ENCODE measurements at places on chromosomes 5 and 9. TPM values are rescaled to one million over a fixed set of nuclear protein-coding genes. Genes with fewer than 3 reads are reported as not detected.

The BTNL9 gene
- 27.6 TPM for total RNA-seq

The DOCK8 gene
- total RNA-seq: 207 TPM

The OTP gene
- total RNA-seq: not detected

The SPATA6L gene
- total RNA-seq: not detected

The RNF208 gene
- 1.9 TPM for total RNA-seq

The PTGS1 gene
- 8.9 TPM for total RNA-seq

The PCDHAC1 gene
- not detected for total RNA-seq

The ARID3C gene
- not detected for total RNA-seq

The PCDHGA2 gene
- 0.09 TPM for total RNA-seq

The TICAM2 gene
- total RNA-seq: 13.3 TPM

The FAM13B gene
- 84.1 TPM for total RNA-seq

DNA sequence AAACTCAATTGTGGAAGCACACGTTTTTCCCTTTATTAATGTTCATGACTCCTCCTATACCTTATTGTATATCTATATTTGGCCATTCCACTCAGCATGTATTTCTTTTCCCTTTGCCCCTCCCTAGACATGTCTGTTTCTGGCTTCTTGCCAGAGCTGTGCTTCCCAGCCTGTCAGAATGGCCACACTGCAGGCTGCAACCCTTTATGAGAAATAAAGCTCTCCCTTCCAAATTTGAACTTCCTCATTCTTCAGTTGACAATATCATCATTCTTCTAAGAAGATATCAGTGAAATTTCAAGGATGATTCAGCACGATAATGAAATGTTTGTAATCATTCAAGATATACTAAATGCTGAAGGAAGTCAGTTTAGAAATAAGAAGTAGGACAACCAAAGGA lies 107.6 kb upstream of the PRSS3 start:
- no peak overlapping the region for H3K4me3 ChIP-seq
- no peaks in the 10 kb centered on the region for H3K36me3 ChIP-seq
- H3K27me3 ChIP-seq: peaks cover 34% of the 10 kb centered on the region

- H3K4me1 ChIP-seq: peaks cover 9% of the 10 kb centered on the region
- peaks cover 7% of the 10 kb centered on the region for H3K27me3 ChIP-seq
- H3K4me3 ChIP-seq: no peak overlapping the region
- no peak overlapping the region for H3K27ac ChIP-seq
Measured at GRCh38 chr9:127388856-127389238, 8.1 kb upstream of the SLC2A8 start.

DNA sequence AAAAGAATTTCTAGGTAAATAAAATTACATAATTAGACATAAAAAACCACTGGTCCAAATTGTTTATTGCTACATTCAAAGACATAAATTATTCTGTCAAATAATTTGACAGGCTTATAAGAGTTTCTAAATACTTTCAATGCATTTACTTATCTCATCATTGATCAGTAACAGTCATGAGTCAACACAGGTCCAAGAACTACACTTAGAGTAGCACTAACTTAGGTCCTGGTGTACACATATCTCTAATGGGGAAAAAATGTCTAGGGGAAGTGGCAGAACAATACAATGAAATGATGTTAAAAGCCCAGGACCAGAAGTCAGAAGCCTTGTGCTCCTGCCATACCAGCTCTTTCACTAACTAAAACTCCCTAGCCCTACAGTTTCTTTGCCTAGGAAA lies 96.5 kb upstream of the SLCO6A1 start:
- DNase-seq: no peak
- no peak overlapping the region for H3K4me3 ChIP-seq

GRCh38 chr9:137348769-137349470 lies 46.8 kb upstream of the NRARP start:
- no peak for DNase-seq
- no peak overlapping the region for H3K4me3 ChIP-seq
- H3K36me3 ChIP-seq: peaks cover 5% of the 10 kb centered on the region
- no peaks in the 10 kb centered on the region for H3K4me1 ChIP-seq

GRCh38 chr5:143495821-143496275 lies 92.4 kb upstream of the NR3C1 start:
- H3K27ac ChIP-seq: no peak overlapping the region
- H3K4me3 ChIP-seq: no peak overlapping the region
- DNase-seq: no peak

GRCh38 chr9:127058645-127059021 lies 63.8 kb downstream of the ANGPTL2 start:
- H3K27me3 ChIP-seq: no peaks in the 10 kb centered on the region
- no peak for DNase-seq
- H3K27ac ChIP-seq: no peak overlapping the region
- peaks cover 25% of the 10 kb centered on the region for H3K4me1 ChIP-seq

GRCh38 chr5:169542811-169543210 lies 40.8 kb upstream of the SPDL1 start:
- peaks cover 22% of the 10 kb centered on the region for H3K27me3 ChIP-seq
- H3K4me3 ChIP-seq: no peak overlapping the region
- no peak for DNase-seq
- no peak overlapping the region for H3K27ac ChIP-seq

GRCh38 chr5:131536211-131536826 lies 98.7 kb downstream of the RAPGEF6 start:
- no peak for DNase-seq
- peaks cover 29% of the 10 kb centered on the region for H3K36me3 ChIP-seq
- H3K4me1 ChIP-seq: peaks cover 46% of the 10 kb centered on the region
- peak overlapping the region; percentile 47 for H3K4me3 ChIP-seq

DNA sequence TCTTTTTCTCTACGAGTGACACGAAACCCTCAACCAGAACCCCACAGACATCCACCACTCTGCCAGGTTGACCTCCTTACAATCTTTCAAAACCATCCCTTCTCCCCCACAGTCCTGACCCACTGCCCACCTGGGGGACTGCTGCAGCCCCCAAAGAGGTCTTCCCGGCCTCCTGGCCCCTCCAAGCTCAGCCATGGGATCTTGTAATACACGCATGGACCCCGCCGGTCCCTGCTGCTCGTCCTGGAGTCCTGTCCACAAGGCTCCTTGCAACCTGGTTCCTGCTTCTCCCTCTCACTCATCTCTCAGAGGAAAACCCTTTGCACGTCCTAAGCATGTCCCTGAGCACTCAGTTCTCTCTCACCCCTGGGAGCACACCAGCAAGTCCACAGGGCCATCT lies 187.3 kb downstream of the CDK5RAP2 start:
- no peak overlapping the region for H3K4me3 ChIP-seq
- H3K27ac ChIP-seq: no peak overlapping the region
- peaks cover 89% of the 10 kb centered on the region for H3K36me3 ChIP-seq
- no peaks in the 10 kb centered on the region for H3K4me1 ChIP-seq
- DNase-seq: no peak
- H3K27me3 ChIP-seq: no peaks in the 10 kb centered on the region

DNA sequence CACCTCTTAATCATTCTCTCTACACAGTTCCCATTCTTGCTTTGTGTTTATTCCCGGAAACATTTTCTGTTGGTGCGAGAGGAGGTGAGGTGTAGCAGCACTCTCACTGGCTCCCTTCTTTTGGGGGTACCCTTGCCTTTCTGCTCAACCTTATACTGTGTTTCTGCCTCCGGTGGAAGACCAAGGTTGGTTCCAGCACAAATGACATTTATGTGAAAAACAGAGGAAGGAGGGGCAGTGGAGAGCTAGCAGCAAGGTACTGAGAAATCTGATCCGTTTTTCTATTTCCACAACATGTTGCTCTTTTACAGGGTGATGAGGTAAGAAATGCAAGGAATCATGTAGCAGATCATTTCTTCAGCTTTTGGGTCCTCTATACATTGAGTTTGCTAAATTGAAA lies 648.0 kb upstream of the DMAC1 start:
- no peak overlapping the region for H3K27ac ChIP-seq
- H3K27me3 ChIP-seq: no peaks in the 10 kb centered on the region
- DNase-seq: no peak
- no peaks in the 10 kb centered on the region for H3K36me3 ChIP-seq
- no peak overlapping the region for H3K4me3 ChIP-seq

DNA sequence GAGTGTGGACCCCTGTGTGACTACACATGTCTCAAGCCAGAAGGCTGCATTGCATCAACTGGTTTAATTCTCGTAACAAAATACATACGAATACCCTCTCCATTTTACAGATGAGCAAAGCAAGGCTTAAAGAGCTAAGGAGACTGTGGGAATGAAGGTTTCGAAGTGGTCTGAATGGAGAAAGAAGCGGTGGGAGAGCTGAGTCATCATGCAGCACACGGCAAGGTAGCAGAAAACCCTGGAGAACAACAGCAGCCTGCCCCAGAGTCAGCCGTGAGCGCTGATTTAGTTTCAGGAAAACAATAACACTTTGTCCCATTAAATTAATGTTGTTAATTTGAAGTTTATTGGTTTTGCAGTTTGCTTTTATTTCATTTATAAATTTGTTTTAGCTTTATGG lies 223.8 kb downstream of the HSPA4 start:
- DNase-seq: no peak
- H3K4me3 ChIP-seq: no peak overlapping the region
- no peak overlapping the region for H3K27ac ChIP-seq
- H3K4me1 ChIP-seq: no peaks in the 10 kb centered on the region
- no peaks in the 10 kb centered on the region for H3K36me3 ChIP-seq

DNA sequence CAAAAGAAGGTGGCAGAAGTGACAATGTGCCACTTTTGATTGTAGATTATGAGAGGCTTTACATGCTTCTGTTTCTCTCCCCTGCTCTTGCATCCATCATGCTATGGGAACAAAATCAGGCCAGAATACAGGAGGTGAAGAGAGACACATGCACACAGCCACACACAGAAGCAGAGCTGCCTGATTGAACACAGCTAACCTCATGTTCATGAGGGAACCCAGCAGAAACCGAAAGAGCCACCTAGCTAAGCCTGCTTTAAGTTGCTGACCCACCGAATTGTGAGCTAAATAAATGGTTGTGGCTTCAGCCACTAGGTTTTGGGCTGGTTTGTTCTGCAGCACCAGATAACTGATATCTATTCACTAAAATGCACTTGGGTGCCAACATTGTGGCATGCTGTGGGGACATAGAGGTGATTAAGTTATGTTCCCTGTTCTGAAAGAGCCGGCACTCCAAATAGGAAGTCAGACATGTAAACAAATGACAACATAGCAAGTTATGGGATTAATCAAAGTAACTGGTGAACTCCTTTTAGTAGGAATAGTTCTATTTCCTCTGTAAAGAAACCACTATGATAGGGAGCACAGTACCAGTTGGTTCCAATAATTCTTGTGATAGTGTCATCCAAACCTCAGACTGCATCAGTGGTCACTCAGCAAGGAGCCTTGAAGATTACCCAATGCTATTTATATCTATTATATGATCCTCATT lies 93.6 kb upstream of the TNC start:
- H3K27me3 ChIP-seq: no peaks in the 10 kb centered on the region
- H3K36me3 ChIP-seq: no peaks in the 10 kb centered on the region
- peak overlapping the region; percentile 43 for H3K27ac ChIP-seq
- no peak for DNase-seq

DNA sequence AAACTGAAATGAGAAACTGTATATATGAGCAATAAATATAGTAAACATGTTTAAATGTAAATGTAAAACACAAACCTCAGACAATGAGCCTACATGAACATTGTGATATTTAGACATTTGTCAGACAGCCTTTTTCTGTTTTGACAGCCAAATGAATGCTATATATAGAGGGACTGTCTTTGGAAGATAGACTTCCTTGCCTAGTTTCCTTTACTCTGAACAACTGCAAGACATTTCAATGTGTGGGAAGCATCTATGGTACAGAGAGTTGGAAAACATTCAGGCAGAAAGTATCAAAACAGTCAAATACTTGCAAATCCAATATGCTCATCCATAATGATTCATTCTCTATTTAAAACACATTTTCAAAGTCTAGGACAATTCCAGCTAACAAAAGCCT lies 31.7 kb upstream of the TUSC1 start:
- no peaks in the 10 kb centered on the region for H3K36me3 ChIP-seq
- no peaks in the 10 kb centered on the region for H3K4me1 ChIP-seq
- no peaks in the 10 kb centered on the region for H3K27me3 ChIP-seq
- no peak overlapping the region for H3K27ac ChIP-seq
- no peak overlapping the region for H3K4me3 ChIP-seq

GRCh38 chr5:54990841-54991258 lies 5.5 kb upstream of the ESM1 start:
- H3K27me3 ChIP-seq: peaks cover 9% of the 10 kb centered on the region
- no peaks in the 10 kb centered on the region for H3K36me3 ChIP-seq
- H3K4me3 ChIP-seq: no peak overlapping the region
- no peaks in the 10 kb centered on the region for H3K4me1 ChIP-seq
- DNase-seq: no peak
- H3K27ac ChIP-seq: no peak overlapping the region

GRCh38 chr5:11640158-11640873 lies 263.9 kb downstream of the CTNND2 start:
- H3K27ac ChIP-seq: no peak overlapping the region
- no peaks in the 10 kb centered on the region for H3K4me1 ChIP-seq
- H3K4me3 ChIP-seq: no peak overlapping the region
- H3K27me3 ChIP-seq: no peaks in the 10 kb centered on the region
- no peaks in the 10 kb centered on the region for H3K36me3 ChIP-seq

GRCh38 chr9:126000731-126001580 lies 253.8 kb downstream of the PBX3 start:
- no peak overlapping the region for H3K27ac ChIP-seq
- DNase-seq: peak; percentile 6
- H3K4me3 ChIP-seq: no peak overlapping the region
- peaks cover 5% of the 10 kb centered on the region for H3K27me3 ChIP-seq
- H3K36me3 ChIP-seq: no peaks in the 10 kb centered on the region

- H3K27me3 ChIP-seq: no peaks in the 10 kb centered on the region
- peak overlapping the region; percentile 4 for H3K27ac ChIP-seq
- no peaks in the 10 kb centered on the region for H3K36me3 ChIP-seq
- peaks cover 3% of the 10 kb centered on the region for H3K4me1 ChIP-seq
Measured at GRCh38 chr5:126676195-126676624, 75.5 kb downstream of the PHAX start.

DNA sequence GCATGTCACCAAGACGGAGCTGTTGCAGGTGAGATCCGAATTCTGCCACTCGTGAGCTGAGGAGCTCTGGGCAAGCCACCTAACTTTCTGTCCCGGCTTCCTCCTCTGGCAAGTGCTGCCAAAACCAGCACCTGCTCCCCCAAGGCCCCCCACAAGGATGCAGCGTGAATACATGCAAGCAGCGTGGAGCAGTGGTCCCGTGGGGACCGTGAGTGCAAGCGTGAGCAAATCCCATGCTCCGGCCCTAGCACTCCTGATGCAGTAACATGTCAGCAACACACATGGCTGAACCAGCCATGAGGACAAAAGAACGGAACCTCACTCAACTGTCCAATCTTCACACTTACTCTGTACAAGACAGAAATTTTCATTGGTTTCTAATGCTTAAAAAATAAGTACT lies 31.0 kb downstream of the NSUN2 start:
- no peak overlapping the region for H3K4me3 ChIP-seq
- DNase-seq: no peak
- no peak overlapping the region for H3K27ac ChIP-seq
- H3K27me3 ChIP-seq: no peaks in the 10 kb centered on the region
- H3K36me3 ChIP-seq: peaks cover 95% of the 10 kb centered on the region
- no peaks in the 10 kb centered on the region for H3K4me1 ChIP-seq

GRCh38 chr5:98428806-98429205 lies 344.7 kb upstream of the RGMB start:
- H3K4me1 ChIP-seq: no peaks in the 10 kb centered on the region
- H3K27ac ChIP-seq: no peak overlapping the region
- DNase-seq: no peak
- H3K4me3 ChIP-seq: no peak overlapping the region
- peaks cover 2% of the 10 kb centered on the region for H3K27me3 ChIP-seq

GRCh38 chr5:72480841-72481240 lies 26.4 kb downstream of the ZNF366 start:
- no peak overlapping the region for H3K4me3 ChIP-seq
- H3K36me3 ChIP-seq: no peaks in the 10 kb centered on the region
- no peak overlapping the region for H3K27ac ChIP-seq
- no peak for DNase-seq
- H3K27me3 ChIP-seq: peaks cover 10% of the 10 kb centered on the region
- no peaks in the 10 kb centered on the region for H3K4me1 ChIP-seq

GRCh38 chr5:109027983-109028607 lies 280.4 kb downstream of the FER start:
- H3K27ac ChIP-seq: no peak overlapping the region
- no peak overlapping the region for H3K4me3 ChIP-seq
- no peaks in the 10 kb centered on the region for H3K27me3 ChIP-seq
- no peaks in the 10 kb centered on the region for H3K4me1 ChIP-seq

Measured in activated B cell treated with CpG ODN at 0.5 μM for 24 hours (primary cell).